ENCODE measurements at places on chromosomes 5 and 9.

- DNase-seq: no peak
Observed at GRCh38 chr5:76406673-76407072, 3.6 kb downstream of the IQGAP2 start.

- no peak for DNase-seq
Observed at GRCh38 chr5:118614731-118615456, 373.5 kb downstream of the DTWD2 start.

- peak; percentile 49 for DNase-seq
Observed at GRCh38 chr5:157471709-157472108, 11.7 kb downstream of the NIPAL4 start.

DNA sequence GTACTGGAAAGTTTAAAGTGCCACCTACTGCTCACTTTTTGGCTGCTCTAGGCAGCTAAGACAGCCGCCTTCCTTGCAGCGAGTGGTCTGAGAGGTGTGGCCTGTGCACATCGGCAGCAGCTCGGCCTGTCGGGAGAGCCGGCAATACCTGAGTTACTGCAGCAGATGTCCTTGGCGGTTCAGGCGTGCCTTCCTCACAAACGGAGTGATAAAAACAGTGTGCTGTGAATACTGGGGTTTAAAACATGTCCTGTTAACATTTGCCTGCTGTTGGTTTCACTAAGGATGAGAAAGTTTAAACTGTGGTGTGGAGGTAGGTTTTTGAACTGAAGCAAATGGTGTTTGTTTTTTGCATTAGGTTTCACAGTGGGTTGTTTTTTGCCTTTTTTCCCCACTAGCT, 12.9 kb downstream of the TRAF2 start:
- DNase-seq: no peak

GRCh38 chr5:120151181-120151580, 312.9 kb upstream of the PRR16 start:
- no peak for DNase-seq
